Putamen (tissue), 1 donor: ENCODE measurements at places on chromosomes 16 and 17.

- DNase-seq, result no peak
Observed at GRCh38 chr16:84917492-84917891, 93.8 kb downstream of the ZDHHC7 start.

- no peak for DNase-seq
Observed at GRCh38 chr17:62823111-62823893, 15.2 kb upstream of the MARCHF10 start.

DNA sequence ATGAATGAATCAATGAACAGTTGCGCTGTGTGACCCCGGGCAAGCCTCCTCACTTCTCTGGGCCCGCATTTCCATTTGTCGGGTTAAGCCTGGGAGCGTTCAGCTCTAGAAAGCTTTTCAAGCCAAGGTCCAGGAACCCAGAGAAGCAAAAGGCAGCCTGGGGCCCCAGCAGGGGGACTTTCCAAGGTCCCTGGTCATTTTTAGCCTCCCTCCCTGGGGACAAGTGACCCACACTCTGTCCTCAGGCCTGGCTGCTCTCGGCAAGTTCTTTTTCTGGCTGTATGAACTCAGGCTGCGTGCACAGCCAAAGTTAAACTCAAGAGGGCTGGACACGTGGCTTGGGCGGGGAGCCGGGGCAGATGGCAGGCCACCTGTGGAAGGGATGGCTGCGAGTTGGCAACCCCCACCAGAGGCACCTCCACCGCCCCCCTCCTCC lies 41.4 kb upstream of the CIBAR2 start:
- no peak for DNase-seq

- no peak for DNase-seq
Observed at GRCh38 chr16:4948903-4949766, 9.0 kb upstream of the SEC14L5 start.

GRCh38 chr16:23160574-23160973 lies 11.3 kb upstream of the USP31 start:
- no peak for DNase-seq

GRCh38 chr17:82524540-82524939 lies 5.0 kb downstream of the FOXK2 start:
- DNase-seq, result no peak

- no peak for DNase-seq
Observed at GRCh38 chr16:46873201-46873600, 11.0 kb upstream of the GPT2 start.

DNA sequence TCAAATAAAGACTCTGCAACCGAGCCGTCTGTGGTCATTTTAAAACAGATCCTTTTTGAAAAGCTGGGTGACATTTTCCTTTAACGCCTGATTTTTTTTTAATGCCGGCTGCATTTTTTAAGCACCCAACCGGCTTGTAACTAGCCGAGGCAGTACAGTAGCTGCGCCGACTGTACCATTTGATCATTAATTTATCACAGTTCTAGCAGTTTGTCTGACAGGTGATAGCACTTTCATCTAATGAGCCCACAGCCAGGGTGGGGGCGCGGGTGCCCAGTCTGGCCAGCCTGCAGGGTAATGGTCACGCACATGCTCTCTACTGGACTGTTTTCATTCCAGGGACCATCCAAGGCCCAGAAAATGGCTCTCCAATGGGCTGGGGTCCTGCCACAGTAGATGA lies 68.8 kb downstream of the IRX5 start:
- no peak for DNase-seq

- no peak for DNase-seq
Observed at GRCh38 chr17:79790805-79791734, 5.8 kb downstream of the CBX8 start.

GRCh38 chr17:29390851-29391631 lies 878 bp downstream of the TAOK1 start:
- no peak for DNase-seq

GRCh38 chr16:72983728-72984350 lies 64.1 kb downstream of the ZFHX3 start:
- no peak for DNase-seq

DNA sequence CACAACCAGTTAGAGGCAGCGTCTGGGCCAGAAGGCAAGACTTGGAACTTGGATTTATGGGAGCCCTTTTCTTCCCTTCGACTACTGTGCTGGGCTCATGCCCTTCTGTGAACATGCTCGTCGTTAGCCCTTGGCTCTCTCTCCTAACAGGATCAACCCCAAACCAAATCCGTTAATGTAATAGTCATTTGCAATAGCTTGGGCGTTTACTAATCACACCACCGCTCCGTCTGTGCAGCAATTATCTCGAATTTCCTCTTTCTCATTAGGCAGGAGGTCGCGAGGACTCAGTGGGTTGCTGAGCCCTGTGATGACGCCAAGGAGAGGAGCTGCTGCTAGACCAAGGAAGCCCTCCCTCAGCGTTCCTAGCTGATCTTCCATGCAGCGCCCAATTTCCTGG lies 114.7 kb downstream of the ENGASE start:
- DNase-seq, result no peak

- DNase-seq, result peak; percentile 18
Observed at GRCh38 chr16:83878838-83879237, 20.1 kb upstream of the MLYCD start.

GRCh38 chr17:42922294-42922693 lies 21.7 kb downstream of the G6PC1 start:
- DNase-seq, result no peak

- no peak for DNase-seq
Observed at GRCh38 chr16:12801511-12802042, 2.1 kb downstream of the CPPED1 start.

GRCh38 chr16:82738699-82739098 lies 111.9 kb downstream of the CDH13 start:
- DNase-seq, result no peak

DNA sequence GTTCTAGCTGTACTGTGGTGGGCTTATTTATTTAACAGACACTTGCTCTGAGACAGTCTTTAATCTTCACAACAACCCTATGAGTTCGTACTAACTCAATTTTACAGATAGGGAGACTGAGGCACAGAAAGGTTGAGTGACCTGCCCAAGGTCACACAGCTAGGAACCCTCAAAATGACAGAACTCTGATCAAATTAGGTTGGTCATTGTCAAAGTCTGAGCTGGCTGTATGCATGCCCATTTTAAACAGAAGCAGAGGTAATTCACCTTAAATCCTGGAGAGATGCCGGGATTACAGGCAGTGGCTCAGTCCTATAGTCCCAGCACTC lies 24.9 kb downstream of the LAT start:
- DNase-seq, result no peak

GRCh38 chr17:35947156-35947585 lies 3.7 kb upstream of the LYZL6 start:
- no peak for DNase-seq

DNA sequence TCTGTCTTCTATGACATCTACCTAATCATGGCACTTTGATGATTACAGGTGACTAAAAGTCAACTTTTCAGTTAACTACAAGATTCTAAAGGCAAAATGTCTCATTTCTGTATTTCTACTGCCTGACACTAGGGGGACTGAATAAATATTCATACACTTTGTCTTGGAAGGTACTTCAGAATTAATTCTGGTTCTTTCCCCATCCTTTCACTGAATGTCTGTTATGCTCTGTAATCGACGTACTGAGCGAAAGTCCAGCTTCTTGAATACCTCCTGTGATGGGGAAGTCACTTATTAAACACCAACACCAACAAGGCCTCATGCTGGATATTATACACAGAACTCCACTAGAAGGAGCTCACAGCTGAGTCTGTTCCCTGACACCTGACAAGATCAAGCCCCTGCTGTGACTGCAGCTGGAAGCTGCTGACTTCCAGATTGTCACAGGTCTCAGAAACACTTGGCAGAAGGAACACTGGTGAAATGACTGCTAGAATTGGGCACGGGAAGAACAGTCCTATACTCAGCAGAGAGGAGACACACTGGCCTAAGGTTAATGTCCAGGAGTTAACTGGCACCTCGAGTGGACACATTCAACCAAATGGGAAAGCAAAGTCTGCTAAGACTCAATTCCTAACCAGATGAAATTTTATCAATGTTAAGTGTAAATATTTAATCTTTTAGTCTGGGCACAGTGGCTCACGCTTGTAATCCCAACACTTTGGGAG lies 31.9 kb downstream of the CMC2 start:
- DNase-seq, result no peak

DNA sequence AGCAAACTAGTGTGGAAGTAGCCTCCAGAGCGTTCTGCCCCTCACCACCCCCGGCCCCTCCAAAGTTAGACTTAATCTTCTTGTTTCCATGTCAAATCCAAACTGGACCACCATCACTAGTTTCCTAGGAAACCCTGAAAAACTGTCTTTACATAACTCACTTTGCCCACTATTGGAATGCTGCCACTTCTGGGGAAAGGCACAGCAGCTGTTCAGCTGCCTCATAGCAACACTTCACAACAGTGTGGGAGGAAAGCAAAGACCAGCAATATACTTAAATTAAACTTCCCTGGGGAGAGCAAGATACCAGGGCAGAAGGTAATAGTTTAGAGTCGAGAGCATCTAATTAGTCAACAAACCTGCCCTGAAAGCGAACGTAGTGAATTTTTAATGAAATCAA lies 452.2 kb downstream of the KCNJ2 start:
- DNase-seq, result peak; percentile 44

- no peak for DNase-seq
Observed at GRCh38 chr16:81876273-81876900, 97.3 kb downstream of the PLCG2 start.

DNA sequence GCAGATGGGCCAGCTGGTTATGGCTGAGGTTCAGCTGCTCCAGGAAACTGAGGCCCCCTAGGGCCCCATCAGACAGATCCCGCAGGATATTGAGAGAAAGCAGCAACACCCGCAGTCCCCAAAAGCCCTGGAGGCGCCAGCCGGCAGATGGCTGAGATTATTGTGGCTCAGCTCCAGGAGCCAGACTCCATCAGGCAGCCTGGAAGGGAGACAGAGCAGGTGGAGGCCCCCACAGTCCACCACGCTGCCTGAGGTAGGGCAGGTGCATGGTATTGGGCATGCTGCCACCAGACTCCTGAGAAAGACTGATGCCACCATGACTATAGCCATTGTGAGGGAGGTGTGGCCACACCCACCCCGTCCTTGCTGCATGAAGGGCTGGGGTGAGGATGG lies 9.5 kb upstream of the TMEM101 start:
- no peak for DNase-seq

- no peak for DNase-seq
Observed at GRCh38 chr17:48513097-48513496, 17.7 kb downstream of the HOXB1 start.

DNA sequence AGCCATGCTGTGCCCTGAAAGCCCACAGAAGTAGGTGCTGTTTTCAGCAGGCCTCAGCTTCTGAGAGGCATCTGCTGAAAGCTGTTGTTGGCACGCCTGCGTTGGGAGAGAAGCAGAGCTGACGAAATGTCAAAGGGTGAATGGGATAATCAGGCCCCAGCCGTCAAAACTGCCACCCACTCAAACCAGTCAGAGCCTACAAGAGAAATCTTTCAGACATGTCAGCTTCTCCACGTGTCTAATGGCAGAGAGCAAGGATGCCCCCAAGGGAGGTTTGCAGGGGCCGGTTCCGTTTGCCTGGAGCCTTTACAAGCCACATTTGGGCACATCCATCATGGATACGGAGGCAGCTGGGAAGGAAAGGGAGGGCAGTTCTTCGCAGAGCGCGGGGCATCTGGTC lies 568.2 kb upstream of the EEF2KMT start:
- peak; percentile 40 for DNase-seq

DNA sequence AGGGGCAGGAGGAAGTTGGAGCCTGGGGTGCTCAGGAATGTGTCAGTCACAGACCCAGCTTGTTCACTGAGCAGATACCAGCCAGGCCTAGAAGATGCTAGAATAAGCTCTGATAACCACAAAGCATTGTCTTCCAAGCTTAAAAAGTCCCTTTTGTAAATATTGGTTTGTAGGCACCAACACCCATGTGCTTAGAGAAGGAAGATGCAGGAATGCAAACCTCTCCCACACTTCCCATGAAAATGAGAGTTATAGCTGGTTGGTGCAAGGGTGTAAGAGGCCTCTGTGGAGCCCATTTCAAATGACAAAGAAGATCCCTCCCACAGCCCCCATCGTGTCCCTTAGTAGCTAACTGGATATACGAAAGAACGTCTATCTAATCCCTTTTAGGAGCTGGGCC lies 210.3 kb downstream of the C16orf78 start:
- DNase-seq, result no peak

- no peak for DNase-seq
Observed at GRCh38 chr17:4407216-4407615, 26.5 kb upstream of the SPNS3 start.

DNA sequence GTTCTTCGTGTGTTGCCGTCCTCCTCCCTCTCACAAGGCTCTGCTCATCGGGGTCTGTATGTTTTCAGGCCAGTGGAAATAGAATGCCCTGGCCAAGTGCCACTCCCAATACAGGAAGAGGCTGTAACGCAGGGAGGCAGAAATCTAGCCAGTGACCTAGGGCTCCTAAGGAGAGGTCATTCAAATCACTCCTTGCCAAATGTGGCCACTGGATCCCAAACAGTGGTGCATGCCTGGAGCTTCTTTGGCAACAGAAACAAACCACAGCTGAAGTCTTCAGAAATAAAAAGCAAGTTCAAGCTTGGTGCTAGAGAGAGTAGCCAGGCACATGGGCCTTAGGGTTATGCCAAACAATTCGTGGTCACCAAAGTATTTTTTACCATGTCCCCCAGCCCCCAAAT lies 66.1 kb downstream of the SMG6 start:
- DNase-seq, result no peak

GRCh38 chr16:1290860-1291575 lies 18.4 kb upstream of the UBE2I start:
- no peak for DNase-seq

DNA sequence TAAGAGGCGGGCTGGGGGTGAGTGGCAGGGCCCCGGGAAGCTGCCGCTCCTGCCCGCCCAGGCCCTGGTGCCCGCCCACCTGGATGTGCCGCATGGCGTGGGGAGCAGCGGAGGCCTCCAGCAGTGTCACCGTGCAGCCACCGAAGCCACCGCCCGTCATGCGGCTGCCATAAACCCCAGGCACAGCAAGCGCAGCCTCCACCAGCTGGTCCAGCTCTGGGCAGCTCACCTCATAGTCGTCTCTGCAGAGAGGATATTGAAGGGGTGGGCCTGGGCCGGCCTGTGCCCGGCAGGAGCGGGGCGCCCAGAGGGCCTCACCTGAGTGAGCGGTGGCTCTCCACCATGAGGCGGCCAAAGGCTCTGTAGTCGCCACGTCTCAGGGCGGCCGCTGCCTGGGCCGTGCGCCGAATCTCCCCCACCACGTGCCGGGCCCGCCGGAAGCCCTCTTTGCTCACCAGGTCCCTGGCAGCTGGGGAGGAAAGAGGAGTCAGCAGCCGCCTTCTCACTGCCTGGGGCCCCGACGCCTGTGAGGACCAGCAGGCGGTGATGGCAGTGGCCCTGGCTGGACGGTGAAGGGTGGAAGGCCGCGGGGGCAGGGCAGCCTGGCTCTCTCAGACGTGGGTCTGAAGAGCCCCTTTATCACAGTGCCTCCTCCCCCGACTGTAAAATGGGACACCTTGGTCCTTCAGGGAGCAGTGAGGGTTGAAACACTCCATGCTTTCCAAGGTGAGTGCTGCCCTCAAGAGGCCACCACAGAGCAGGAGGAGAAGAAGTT lies 6.7 kb downstream of the GALK1 start:
- no peak for DNase-seq

- DNase-seq, result no peak
Observed at GRCh38 chr16:10871157-10871991, 5.6 kb upstream of the CIITA start.

- no peak for DNase-seq
Observed at GRCh38 chr17:76405967-76406647, 21.7 kb downstream of the SPHK1 start.

GRCh38 chr16:22070361-22071330 lies 21.7 kb upstream of the VWA3A start:
- no peak for DNase-seq

- no peak for DNase-seq
Observed at GRCh38 chr17:39921323-39921722, 2.9 kb upstream of the GSDMB start.
